ENCODE measurements at places on chromosomes 2 and 18.

- DNase-seq: no peak
These were observed 4.0 kb downstream of the WDR54 start for GRCh38 chr2:74425523-74425922.

- peak; percentile 48 for DNase-seq
These were observed 567.4 kb downstream of the TSN start for GRCh38 chr2:122322815-122323214.

GRCh38 chr2:169254774-169255173, 107.6 kb downstream of the LRP2 start:
- no peak for DNase-seq

GRCh38 chr2:133986881-133987795, 266.7 kb upstream of the MGAT5 start:
- no peak for DNase-seq

- DNase-seq: no peak
These were observed 251.7 kb downstream of the TRIB2 start for GRCh38 chr2:12968399-12968798.

- DNase-seq: peak; percentile 58
These were observed 533.4 kb downstream of the ERBB4 start for GRCh38 chr2:212005085-212005671.

- no peak for DNase-seq
These were observed 70.6 kb downstream of the LYPD6 start for GRCh38 chr2:149400997-149401396.
